ENCODE measurements at places on chromosomes 7 and 10.

GRCh38 chr7:127803626-127804025 lies 151.6 kb downstream of the SND1 start:
- DNase-seq, result no peak

GRCh38 chr7:47669178-47669891 lies 87.4 kb upstream of the TNS3 start:
- peak; percentile 96 for DNase-seq

- no peak for DNase-seq
Observed at GRCh38 chr10:49135575-49136313, 1.9 kb upstream of the FAM170B start.

- DNase-seq, result no peak
Observed at GRCh38 chr10:14613588-14613920, 161.1 kb downstream of the FAM107B start.

GRCh38 chr7:28088032-28088431 lies 92.6 kb downstream of the JAZF1 start:
- no peak for DNase-seq

DNA sequence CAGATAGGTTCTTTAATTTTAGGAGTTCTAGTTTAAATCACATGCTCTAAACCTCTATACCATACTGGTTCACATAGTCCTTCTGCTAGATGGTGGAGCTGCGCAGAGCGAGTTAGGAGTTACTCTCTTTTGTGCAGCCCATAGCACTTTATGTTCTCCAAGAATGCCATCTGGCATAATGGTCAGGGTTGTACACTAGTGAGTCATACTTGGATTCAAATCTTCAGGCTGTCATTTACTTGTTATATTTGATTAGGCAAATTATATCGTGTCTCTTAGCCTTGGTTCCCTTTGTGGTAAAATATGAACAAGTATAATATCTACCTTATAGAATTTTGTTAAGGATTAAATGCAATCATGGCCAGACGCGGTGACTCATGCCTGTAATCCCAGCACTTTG lies 1078.3 kb downstream of the NRG3 start:
- no peak for DNase-seq

DNA sequence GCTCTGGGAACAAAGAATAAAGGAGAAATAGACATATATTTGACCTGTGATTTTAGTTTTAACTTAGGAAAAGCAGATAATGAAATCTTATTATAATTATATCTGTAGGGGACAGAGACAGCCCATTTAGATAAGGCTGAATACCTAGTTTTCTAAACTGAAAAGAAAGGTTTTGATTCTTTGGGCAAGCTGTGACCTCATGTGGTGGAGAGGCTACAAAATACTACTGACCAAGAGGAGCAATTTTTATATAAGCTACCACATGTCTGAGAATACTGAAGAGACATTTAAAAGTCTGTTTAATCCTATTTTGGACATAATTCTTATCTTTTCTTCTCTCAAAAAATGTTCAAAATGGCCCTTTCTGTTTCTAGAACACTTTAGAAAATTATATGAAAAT lies 271.0 kb downstream of the MTERF1 start:
- no peak for DNase-seq

DNA sequence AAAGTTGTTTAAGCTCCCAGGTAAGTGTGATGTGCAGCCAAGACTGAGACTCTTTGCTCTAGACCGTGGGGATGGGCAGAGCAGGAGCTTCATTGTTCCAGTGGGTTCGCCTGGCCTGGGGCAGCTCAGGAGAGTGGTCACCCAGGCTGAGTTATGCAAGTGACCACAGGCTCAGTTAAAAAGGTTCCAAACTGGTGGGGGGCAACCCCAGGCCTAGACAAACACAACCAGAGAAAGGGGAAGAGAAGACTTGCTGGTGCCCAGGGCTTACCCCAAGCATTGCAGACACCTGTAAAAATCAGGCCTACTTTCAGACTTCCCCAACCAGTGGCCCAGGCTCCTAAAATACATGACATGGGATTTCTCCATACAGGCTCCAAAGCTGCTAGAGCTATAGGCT lies 21.6 kb downstream of the CREB3L2 start:
- DNase-seq, result no peak

DNA sequence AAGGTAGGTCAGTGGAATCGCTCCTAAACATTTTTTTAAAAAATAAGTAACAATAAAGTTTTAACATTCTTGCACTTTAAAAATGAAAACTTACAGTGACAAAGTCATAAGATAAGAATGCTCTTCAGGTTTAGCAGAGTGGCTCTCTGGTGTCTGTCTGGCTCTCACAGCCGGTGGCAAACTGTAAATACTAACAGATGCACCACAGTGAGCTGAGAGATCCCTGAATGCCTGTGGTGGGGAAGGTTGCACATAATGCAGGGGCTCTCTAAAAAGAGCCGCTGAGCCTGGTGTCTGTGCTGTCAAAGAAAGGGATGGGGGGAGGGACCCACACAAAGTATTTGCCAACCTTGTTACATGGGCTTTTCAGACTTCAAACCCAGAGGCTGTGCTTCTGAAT lies 498.3 kb downstream of the CCSER2 start:
- no peak for DNase-seq

- no peak for DNase-seq
Observed at GRCh38 chr10:29377333-29377961, 88.6 kb downstream of the LYZL1 start.

GRCh38 chr7:74289018-74289658 lies at the start of gene CLIP2:
Gene CLIP2, plus strand, starts transcription at chr7:74289407. Its CDS starts 28,140 bp downstream, at chr7:74317547.
- no peak for DNase-seq

GRCh38 chr10:131975003-131975402 lies 6.7 kb downstream of the BNIP3 start:
- no peak for DNase-seq

- no peak for DNase-seq
Observed at GRCh38 chr10:26647602-26648244, 49.8 kb upstream of the PDSS1 start.

GRCh38 chr7:1735806-1736483 lies 65.9 kb downstream of the ELFN1 start:
- no peak for DNase-seq

DNA sequence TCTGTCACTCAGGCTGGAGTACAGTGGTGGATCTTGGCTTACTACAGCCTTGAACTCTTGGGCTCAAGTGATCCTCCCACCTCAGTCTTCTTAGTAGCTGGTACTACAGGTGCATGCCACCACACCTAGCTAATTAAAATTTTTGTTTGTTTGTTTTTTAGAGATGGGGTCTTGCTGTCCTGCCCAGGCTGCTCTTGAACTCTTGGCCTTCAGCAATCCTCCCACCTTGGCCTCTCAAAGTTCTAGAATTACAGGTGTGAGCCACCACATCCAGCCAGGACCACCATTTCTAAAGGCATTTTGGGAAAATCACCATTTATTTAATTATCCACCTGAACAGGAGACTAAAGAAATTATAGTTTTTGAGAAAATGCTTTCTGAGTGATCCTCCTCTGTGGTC lies 252.3 kb downstream of the PRPF18 start:
- DNase-seq, result no peak

DNA sequence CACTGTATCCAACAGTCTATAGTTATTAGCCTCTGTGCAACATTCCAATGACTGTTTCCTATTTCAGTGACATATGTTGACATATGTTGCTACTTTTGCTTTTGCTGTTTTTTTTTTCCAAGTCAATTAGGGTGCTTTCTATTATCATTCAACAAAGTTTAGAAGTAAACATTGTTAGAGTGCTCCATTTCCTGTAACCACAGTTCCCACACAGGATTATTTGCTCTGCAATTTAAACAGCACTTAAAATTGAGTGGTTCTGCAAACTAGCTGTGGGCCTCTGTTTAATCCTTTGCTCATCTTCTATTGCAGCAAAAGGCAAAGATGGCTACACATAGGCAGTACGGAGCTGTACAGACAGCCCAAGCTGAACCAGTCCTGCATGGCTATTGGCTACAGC lies 46.5 kb upstream of the PTN start:
- DNase-seq, result no peak

DNA sequence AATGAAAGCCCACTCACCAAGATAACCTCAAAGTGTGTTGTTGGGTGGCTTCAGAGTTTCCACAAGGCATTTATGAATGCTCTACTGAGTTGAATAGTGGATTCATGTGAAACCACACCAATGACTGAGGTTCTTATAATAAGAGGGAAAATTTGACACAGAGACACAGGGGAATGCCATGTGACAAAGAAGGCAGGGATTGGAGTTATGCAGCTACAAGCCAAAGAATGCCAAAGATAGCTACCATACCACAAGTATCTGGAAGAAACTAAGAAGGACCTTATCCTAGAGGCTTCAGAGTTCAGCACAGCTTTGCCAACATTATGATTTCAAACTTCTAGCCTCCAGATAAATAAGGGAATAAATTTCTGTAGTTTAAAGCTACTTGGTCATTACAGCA lies 68.0 kb upstream of the PCDH15 start:
- DNase-seq, result peak; percentile 67

DNA sequence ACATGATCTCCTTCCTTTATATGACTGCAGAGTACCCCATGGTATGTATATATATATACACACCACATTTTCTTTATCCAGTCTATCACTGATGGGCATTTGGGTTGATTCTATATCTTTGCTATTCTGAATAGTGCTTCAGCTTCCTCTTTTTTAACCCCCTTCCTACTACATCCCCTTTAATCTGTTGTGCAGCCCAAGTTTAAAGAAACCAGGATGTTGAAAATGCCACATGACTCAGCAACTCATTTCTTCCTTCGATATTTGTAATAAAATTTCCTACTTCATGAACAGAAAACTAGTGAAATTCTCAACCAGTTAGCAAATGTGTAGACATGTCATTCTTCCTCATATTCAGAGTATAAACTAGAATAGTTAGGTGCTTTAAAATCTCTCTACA lies 1245.7 kb upstream of the SORCS1 start:
- DNase-seq, result no peak

DNA sequence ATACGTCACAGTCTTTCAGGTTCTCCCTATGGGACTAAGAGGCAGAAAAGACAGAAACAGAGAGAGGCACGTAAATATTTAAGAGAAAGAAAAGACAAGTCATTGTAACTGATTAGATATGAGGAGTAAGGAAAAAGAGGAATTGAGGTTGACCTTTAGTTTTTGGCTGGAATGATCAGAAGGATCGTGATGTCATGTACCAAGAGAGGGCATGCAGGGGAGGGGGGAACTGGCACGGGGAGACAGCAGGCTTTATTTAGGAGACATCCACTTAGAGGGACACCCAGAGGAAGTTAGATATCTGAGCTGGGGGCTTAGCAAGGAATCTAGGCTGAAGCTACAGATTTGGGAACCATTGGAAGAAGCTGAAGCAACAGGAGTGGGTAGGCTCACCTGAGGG lies 9.2 kb upstream of the LRRC20 start:
- DNase-seq, result no peak

- no peak for DNase-seq
Observed at GRCh38 chr10:42875798-42876341, 93.3 kb downstream of the BMS1 start.

DNA sequence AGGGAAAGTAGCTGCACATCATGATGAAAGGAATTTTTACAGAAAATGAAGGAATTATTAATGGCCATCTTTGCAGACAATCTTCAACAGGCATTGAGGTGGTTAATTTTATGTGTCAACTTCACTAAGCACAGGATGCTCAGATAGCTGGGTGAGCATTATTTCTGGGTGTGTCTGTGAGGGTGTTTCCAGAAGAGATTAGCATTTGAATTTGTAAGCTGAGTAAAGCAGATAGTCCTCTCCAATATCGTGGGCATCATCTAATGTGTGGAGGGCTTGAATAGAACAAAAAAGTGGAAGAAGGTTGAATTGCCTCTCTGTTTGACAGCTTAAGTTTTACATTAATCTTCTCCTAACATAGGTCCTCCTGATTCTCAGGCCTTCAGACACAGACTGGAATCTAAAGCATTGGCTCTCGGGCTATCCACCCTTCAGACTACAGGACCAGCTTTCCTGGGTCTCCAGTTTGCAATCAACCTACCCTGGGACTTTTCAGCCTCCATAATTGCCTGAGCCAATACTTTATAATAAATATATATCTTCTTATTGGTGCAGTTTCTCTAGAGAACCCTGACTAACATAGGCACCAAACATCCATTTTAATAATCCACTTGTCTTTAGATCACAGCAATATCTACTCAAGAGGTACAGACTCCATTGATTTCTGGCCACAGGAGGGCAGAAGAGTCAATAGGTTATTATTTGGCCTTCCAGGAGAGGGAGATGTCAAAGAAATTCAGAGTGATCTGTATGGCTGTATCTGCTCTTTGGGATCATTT lies 10.5 kb upstream of the CRPPA start:
- no peak for DNase-seq

DNA sequence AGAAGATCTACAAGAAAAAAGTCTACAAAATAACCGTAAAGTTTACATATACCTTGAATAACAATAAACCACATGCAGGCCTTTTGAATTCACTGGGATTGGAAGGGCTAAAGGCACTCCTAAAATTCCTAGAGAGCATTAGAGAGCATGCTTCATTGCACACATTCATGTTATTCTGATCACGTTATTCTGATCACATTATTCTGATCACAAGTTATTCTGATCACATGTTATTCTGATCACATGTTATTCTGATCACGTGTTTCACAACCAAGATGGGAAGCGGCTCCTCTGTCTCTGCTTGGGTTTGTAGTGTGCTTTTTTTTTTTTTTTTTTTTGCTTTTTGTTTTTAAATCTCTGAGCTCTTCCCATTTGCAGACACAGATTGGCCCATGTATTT lies 20.5 kb downstream of the ADARB2 start:
- no peak for DNase-seq

DNA sequence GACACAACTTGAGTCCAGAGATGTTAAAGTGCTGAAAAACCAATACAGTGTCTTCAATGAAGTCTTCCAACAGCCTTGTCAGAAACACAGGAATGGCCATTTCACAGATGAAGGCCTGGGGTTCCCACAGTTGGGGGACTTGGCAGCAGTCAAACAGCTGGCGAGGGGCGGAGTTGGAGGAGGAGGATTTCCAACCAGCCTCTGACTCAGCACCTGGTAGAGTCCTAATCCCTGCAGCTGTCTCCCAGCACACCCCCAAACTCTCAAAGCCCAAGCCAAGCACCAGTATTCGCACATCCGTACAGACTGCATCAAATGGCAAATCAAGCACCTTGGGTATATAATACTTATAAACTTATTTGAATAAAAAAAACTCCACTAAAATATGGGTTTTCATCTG lies 28.0 kb downstream of the CTBP2 start:
- DNase-seq, result no peak

- no peak for DNase-seq
Observed at GRCh38 chr7:124728610-124729009, 37.0 kb downstream of the GPR37 start.

DNA sequence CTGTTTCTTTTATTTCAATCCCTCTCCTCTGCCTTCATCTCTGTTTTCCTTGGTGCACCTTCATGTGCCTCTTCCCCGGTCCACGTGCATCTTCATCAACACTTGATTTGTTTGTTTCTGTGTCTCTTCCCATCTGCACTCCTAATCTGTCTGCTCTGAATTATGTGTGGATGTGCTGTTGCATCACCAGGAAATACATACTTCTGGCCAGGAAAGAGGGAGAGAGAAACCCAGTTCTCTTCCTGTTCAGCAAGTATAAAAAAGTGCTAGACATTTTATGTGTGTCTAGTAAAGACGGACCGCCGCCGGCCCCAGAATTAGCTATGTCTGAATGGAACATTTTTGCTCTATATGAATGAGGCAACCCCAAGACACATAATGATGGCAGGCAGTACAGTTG lies 93.8 kb downstream of the CALD1 start:
- no peak for DNase-seq

All from retinal pigment epithelial cell (primary cell).